Stimulated activated CD4-positive, alpha-beta T cell treated with anti-CD3 and anti-CD28 coated beads, Interleukin-2, amount 100 ng/mL, for 48 hours (primary cell): ENCODE measurements at places on chromosomes 6 and 20.

DNA sequence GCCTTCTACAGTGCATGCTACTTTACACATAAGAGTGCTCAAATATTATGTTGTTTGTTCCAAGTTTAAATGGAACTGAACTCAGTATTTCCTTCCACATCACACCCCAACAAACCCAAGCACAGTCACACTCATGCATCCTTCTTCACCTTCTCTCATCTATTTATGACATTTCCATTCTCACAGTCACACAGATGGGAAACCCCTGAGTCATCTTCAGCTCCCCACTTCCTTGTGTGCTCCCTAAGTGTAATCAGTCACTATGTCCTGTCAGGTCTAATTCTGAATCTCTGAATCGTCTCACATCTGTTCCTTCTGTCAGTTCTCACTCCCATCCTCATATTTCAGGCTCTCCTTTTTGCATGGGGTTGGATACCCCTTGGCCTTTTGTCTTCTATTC is 96.0 kb downstream of the RIMS1 start:
- no peak for DNase-seq

- DNase-seq = peak; percentile 52
These were observed 335.3 kb downstream of the CD83 start for GRCh38 chr6:14452567-14453527.

GRCh38 chr6:108157234-108157980 is 8.4 kb upstream of the NR2E1 start:
- no peak for DNase-seq

GRCh38 chr6:138680085-138680484 is 93.5 kb upstream of the CCDC28A start:
- no peak for DNase-seq

GRCh38 chr6:25788305-25788922 is 33.9 kb downstream of the SLC17A4 start:
- peak; percentile 26 for DNase-seq

GRCh38 chr20:36866681-36867495 is 9.1 kb upstream of the TLDC2 start:
- no peak for DNase-seq

DNA sequence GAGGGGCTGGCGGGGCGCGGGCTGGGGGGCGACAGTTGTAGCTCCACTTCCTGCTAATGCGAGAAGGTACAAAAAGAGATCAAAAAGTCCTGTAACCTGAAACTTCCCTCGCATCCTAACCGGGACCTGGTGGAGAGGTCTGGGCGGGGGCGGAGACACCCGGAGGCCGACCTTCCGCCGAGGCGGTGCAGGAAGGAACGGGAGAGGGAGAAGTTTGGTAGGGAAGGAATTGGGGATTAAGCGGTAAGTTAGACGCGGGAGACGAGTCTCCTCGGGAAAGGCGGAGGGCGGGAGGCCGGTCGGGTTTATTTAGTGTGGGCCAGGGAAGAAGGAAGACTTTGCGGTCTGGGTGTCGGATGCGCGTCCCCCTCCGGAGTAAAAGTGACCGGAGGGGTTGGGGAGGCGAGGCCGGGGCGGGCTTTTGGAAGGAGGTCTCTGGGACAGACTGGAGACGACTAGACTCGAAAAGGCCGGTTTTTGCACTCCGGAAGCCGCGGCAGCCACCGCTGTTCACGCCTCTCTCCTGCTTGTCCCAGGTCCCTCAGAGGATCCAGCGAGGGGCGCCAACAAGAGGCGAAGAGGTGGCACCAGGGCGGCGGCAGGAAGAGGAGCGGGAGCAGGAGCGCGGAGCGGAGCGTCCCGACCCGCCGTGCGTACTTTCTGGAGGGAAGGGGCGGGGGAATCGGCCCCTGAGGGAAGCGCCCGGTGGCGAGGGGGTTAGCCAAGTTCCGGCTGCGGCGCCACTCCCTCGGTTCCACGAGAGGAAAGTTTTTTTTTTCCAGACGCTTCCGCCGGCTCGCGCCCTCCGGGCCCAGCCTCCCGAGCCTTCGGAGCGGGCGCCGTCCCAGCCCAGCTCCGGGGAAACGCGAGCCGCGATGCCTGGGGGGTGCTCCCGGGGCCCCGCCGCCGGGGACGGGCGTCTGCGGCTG is 734 bp downstream of the TPBG start:
- no peak for DNase-seq
